Right lobe of liver (tissue), 6 donors: ENCODE measurements at places on chromosomes 2 and 18. TPM values are rescaled to one million over a fixed set of nuclear protein-coding genes. Genes with fewer than 3 reads are reported as not detected.

HOXD13 gene
- total RNA-seq: not detected

SCG2 gene
- not detected for total RNA-seq

TUBA3D gene
- 0.30 TPM for total RNA-seq

ZNF519 gene
- 2.1 TPM for total RNA-seq
